ENCODE measurements at places on chromosomes 12 and 14.

- no peak overlapping the region for H3K27ac ChIP-seq
- H3K4me1 ChIP-seq, result no peaks in the 10 kb centered on the region
These were observed 68.8 kb upstream of the CCDC91 start for GRCh38 chr12:28121433-28121832.

- H3K4me1 ChIP-seq, result no peaks in the 10 kb centered on the region
- no peaks in the 10 kb centered on the region for H3K27me3 ChIP-seq
- H3K36me3 ChIP-seq, result peaks cover 33% of the 10 kb centered on the region
- no peak overlapping the region for H3K27ac ChIP-seq
These were observed 31.3 kb downstream of the RILPL1 start for GRCh38 chr12:123502163-123502704.

GRCh38 chr14:63375769-63376168 is 57.0 kb upstream of the GPHB5 start:
- no peaks in the 10 kb centered on the region for H3K4me1 ChIP-seq
- peaks cover 7% of the 10 kb centered on the region for H3K36me3 ChIP-seq
- H3K27me3 ChIP-seq, result no peaks in the 10 kb centered on the region
- no peak for DNase-seq
- no peak overlapping the region for H3K4me3 ChIP-seq

DNA sequence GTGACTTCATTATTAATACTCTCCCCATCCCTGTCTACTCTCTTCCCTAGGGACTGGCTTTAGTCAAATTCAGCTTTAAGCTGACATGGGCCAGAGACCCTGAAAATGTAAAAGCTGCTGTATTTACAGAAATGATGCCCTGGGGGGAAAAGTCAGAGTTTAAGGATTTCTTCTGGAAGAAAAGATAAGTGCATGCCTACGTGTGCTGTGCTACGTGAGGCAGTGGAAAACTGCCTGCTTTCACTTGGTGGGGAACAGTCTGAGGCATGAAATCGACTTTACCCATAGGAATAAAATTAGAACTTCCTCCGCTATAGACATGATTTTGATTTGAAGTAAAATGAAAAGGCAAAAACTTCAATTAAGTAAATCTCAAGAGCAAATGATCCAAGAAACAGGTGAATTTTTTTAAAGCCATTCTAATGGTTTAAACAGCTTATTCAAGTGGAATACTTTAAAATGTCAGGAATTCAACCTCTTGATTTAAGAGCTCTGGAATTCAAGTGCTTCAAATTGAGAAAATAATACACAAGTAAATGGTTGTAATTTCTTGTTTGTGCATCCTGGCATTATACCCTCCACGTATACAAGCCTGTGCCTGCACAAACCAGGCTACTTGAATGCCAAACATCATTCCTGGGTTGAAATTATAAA is 168.5 kb downstream of the FOXN3 start:
- H3K27ac ChIP-seq, result no peak overlapping the region
- no peak overlapping the region for H3K4me3 ChIP-seq
- H3K27me3 ChIP-seq, result no peaks in the 10 kb centered on the region
- no peaks in the 10 kb centered on the region for H3K36me3 ChIP-seq

- H3K27ac ChIP-seq, result no peak overlapping the region
- no peak for DNase-seq
- H3K27me3 ChIP-seq, result no peaks in the 10 kb centered on the region
- no peak overlapping the region for H3K4me3 ChIP-seq
- H3K4me1 ChIP-seq, result no peaks in the 10 kb centered on the region
- no peaks in the 10 kb centered on the region for H3K36me3 ChIP-seq
These were observed 53.4 kb upstream of the ANO4 start for GRCh38 chr12:100741084-100741711.

DNA sequence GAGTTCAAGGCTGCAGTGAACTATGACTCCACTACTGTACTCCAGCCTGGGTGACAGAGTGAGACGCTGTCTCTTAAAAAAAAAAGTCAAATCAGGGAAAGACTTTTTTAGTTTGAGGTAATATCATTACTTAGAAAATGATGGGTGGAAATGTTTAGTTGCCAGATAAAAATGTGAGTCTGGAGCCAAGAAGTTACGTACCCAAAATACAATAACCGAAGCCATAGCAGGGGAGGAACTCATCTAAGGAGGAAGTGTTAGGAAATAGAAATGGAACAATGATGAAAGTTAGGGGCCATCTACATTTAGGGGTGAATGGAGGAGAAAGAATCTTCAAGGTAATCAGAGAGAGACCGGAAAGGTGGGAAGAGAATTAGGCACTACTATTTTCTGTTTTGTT is 98.8 kb downstream of the DACT1 start:
- peaks cover 10% of the 10 kb centered on the region for H3K4me1 ChIP-seq
- no peaks in the 10 kb centered on the region for H3K36me3 ChIP-seq
- no peaks in the 10 kb centered on the region for H3K27me3 ChIP-seq
- no peak overlapping the region for H3K4me3 ChIP-seq
- no peak for DNase-seq
- H3K27ac ChIP-seq, result no peak overlapping the region

DNA sequence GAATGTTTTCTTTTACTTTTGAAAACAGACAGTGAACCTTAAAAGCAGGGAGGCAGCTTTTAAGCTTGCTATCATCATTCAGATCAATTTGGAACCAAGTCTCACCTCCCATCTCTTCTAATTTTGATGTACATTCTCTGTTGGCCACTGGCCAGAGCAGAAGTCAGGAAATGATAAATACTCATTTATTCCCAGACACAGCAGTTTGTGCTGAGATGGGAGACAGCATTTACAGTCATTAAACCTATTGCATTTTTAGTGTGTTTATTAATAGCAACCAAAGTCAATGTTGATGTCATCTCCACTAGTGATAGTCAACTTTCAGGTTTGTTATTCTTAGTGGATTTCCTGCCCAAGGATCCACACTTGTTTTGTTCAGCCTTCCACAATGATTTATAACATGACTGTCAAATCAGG is 320.0 kb upstream of the ATP2B1 start:
- H3K4me1 ChIP-seq, result peaks cover 17% of the 10 kb centered on the region
- DNase-seq, result no peak
- H3K27ac ChIP-seq, result peak overlapping the region; percentile 42
- H3K27me3 ChIP-seq, result no peaks in the 10 kb centered on the region

GRCh38 chr12:122835750-122836026 is 431 bp downstream of the HIP1R start:
- peak overlapping the region; percentile 66 for H3K4me3 ChIP-seq
- no peak for DNase-seq
- no peaks in the 10 kb centered on the region for H3K27me3 ChIP-seq
- H3K36me3 ChIP-seq, result no peaks in the 10 kb centered on the region

- H3K27me3 ChIP-seq, result no peaks in the 10 kb centered on the region
- no peak for DNase-seq
- H3K36me3 ChIP-seq, result no peaks in the 10 kb centered on the region
These were observed 22.9 kb downstream of the ASCL1 start for GRCh38 chr12:102980350-102980749.

DNA sequence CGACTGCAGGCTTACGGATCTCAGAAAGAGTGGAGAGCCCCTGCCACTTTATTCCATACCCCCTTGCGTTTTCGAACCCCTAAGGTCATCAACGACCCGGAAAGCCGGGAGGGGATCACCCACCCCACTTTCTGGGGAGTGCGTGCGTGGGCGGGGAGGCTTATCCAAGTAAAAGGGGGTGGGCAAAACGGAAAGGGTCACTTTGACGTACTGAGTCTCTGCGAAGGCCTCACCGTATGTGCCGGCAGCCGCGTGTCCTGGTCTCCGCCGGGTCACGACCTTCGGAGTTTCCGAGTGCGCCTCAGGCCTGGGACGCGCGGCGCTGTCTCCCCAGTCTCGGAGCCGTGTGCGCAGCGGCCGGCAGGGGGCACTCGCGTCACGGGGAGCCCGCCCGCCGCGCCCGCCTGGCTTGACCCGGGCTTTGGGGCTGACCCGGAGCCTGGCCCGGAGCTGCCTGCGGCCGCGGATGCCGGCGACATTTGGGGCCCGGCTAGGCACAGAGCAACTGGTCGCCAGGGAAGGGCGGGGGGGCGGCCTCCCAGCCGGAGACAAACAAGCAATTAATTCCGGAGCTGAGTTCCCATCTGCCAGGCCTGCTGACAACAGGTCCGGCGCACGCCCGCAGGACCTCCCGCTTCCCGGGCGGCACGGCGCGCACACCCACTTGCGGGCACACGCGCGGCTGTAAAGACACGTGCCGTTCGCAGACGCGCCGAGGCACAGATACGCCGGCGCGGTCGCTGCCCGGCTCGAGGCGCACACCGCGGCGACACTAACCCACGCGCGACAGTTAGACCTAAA is 890 bp upstream of the KIF26A start:
- peak overlapping the region; percentile 59 for H3K27ac ChIP-seq
- H3K36me3 ChIP-seq, result no peaks in the 10 kb centered on the region
- DNase-seq, result no peak
- H3K4me1 ChIP-seq, result peaks cover 25% of the 10 kb centered on the region
- H3K4me3 ChIP-seq, result peak overlapping the region; percentile 61

DNA sequence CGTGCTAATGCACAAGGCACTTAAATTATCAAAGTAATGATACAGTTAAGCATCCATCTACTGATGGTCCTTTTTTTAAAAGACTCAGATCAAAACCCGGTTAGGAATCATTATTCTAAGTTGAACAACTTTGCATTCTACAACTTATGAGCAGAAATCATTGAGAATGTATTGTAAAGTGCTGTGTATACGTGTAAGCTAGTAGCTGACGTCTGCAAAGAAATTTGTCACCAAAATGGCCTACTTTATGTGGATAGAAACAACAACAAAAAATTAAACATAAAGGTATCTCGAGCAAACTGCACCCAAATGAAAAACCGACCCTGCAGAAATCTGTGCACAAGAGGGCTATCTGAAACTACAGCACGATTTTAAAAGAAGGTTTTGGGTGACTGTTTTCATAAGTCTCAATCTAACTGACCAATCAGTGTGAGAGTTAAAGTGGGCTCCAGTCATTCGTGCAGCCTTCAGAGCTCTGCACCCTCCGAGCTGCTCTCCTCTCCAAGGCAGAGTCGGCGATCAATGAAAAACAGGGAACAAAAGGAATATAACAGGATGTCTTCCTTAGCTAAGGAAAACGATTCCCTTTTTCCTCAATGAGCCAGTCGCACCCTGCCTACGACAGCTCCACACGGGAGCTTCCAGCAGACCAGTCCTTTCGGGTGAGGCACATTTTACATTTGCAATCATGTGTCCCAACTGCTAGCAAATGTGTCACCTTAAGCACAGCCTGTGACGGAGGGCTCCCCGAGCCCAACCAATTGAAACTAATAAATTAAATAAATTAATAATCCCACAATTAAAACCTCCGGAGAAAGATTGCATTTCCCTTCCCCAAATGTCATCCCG is 200.7 kb upstream of the FOXN3 start:
- H3K27me3 ChIP-seq, result no peaks in the 10 kb centered on the region
- H3K36me3 ChIP-seq, result no peaks in the 10 kb centered on the region
- peak overlapping the region; percentile 71 for H3K4me3 ChIP-seq
- peaks cover 43% of the 10 kb centered on the region for H3K4me1 ChIP-seq
- peak overlapping the region; percentile 78 for H3K27ac ChIP-seq

DNA sequence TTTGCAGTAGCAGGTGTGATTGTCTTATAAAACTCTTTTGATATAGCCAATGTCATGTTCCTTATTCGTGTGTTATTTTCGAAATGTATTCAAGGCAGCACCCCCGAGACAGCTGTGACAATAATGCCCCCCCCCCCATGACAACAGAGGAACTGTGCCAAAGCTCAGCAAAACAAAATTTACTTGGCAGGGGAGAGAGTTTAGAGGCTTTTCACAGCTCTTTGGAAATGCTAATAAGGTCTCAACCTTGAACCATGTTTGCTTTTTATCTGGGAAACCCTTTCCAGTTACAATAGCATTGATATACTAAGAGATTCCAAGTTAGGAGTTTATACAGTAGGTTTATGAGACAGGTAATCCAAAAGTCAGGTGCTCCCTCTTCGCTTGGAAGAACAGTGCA is 56.4 kb upstream of the USP44 start:
- no peak overlapping the region for H3K4me3 ChIP-seq
- H3K4me1 ChIP-seq, result no peaks in the 10 kb centered on the region
- DNase-seq, result no peak

DNA sequence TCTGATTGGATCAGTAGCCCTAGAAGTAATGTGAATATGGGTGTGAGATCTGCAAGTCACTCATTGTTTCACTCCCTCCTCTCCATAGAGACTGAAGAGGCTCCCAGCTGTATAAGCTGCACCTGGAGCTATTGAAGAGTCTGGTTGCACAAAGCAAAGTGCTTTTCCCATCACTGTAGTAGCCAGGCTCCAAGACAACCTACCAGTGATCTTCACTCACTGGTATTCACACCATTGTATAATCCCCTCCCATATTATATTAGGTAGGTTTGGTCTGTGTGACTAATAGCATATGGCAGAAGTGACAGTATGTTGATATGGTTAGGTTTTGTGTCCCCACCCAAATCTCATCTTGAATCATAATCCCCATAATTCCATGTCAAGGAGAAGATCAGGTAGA is 64.4 kb downstream of the ZFC3H1 start:
- peaks cover 10% of the 10 kb centered on the region for H3K4me1 ChIP-seq
- no peak overlapping the region for H3K27ac ChIP-seq
- H3K36me3 ChIP-seq, result no peaks in the 10 kb centered on the region
- no peak overlapping the region for H3K4me3 ChIP-seq

DNA sequence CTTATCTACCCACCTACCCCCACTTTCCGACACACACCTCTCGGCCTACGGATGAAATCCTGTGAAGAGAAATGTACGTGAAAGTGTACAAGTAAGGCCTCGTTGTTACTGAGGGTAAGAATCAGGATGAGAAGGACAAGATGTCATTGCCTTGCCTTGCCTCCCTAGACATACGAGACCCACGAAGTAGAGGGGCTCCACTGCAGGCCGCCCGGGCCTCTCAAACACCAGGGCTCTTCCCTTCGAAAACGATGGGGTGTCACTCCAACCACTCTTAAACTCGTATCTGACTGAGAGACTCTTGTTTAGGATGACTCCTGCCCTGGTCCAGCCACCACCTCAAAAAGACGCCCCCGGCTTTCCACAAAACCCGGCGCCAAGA is 498 bp downstream of the RACGAP1 start:
- peak overlapping the region; percentile 61 for H3K4me3 ChIP-seq
- no peaks in the 10 kb centered on the region for H3K36me3 ChIP-seq
- DNase-seq, result no peak
- peaks cover 6% of the 10 kb centered on the region for H3K4me1 ChIP-seq
- peak overlapping the region; percentile 32 for H3K27ac ChIP-seq

DNA sequence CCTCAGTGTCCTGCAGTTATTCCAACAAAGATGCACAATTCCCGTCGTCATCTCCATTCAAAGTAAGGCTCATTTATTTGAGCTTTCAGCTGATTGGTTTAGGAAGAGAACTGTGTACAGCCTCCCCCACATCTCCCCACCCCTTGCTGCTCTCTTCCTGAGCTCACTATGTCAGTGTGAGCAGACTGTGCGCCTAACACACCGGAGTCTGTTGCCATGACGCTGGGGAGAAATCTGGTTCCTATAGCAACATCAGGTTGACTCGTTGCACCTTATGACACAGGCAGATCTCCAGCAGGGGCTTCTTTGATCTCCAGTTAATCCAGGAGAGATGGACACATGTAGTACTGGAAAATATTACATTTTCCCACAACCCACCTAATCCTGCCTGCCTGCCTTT is 319.4 kb downstream of the CACNA1C start:
- no peak for DNase-seq
- H3K4me3 ChIP-seq, result no peak overlapping the region
- no peak overlapping the region for H3K27ac ChIP-seq
- H3K36me3 ChIP-seq, result no peaks in the 10 kb centered on the region

Data from gastrocnemius medialis (tissue), 4 donors.